ENCODE measurements at places on chromosomes 7 and 10. TPM values are rescaled to one million over a fixed set of nuclear protein-coding genes. Genes with fewer than 3 reads are reported as not detected.

DNA sequence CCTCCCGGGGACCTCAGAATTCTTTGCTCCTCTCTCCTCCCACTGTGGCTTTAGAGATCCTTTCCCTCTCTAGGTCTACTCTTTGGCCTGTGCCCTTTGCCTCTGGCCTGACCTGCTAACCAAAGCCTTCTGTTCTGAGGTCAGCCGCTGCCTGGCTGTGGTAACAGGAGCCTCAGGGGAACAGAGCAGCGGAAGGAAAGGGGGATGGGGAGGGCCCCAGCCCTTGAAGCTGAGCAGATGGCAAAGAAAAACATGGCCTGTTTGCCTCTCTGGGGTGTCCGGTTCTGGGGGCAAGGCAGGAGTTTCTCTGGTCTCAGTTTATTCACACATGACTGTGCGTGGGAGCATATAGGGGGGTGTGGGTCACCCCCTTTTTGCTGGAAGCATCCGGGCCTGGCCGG lies 28.2 kb downstream of the COL26A1 start:
- DNase-seq: no peak

- no peak for DNase-seq
Observed at GRCh38 chr10:130512936-130513335, 376.7 kb downstream of the GLRX3 start.

DNA sequence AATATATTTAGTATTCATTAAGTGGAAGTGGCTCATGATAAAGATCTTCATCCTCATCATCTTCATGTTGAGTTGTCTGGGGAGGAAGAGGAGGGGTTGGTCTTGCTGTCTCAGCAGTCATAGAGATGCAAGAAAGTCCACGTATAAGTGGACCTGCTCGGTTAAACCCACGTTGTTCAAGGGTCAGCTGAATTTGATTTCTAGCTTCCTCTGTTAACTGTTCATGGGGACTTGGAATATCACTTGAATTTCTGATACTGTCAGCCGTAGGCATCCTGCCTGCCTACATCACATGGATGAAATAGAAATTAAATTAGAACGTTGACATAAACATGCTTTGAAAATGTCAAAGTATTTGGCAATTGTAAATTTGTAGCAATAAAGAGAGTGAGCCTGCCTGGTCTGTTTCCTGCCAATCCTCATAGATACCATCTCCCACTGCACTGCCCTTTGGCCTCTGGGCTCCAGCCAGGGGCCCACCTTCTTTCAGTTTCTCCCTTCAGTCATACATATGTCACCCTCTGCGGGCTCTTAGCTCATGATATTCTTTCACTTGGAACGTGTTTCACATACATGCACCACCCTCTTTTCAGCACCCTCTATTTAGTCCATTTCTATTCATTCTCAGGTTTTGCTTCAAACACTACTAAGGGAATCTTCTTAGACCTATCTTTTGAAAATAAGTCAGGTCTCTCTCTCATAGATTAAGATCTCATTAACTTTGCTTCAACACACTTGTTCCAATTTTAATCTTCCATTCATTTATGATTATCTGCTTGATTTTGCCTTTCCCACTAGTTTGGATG lies 376.3 kb downstream of the IPMK start:
- no peak for DNase-seq

DNA sequence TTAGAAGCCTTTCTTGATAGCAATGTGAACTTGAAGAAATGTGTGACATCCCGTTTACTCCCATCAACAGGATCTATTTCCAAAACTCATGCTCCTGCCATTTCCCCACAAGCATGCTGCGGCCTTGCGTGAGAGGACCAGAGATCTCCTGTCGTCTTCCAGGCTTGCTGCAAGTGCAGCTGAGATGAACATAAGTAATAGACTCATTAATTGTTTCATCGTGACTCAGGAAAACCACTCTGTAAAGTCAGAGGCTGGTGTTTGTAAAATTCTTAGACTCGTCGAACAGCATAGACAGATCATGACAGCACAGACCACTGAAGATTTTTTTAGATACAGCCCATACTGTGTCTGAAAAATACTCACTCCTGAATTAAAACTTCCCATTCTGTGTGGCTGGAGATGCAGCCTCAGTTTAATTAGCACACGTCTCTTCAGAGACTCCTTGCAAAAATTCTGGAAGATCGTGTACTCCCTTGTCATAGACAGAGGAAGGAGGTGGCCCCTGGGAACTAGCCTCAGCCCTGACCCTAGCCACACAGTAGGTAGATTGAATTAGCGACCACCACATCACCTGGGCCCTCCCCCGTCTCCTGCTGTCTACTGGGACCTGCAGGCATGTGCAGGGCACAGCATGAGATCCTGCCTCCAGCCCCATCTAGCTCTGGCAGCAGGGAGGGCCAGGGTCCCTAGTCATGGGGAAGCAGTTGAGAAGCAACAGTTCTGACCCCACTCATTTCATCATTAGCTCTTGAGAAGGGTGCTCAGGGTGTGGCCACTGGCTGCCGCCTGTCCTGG lies 226.0 kb downstream of the CELF2 start:
- no peak for DNase-seq

DNA sequence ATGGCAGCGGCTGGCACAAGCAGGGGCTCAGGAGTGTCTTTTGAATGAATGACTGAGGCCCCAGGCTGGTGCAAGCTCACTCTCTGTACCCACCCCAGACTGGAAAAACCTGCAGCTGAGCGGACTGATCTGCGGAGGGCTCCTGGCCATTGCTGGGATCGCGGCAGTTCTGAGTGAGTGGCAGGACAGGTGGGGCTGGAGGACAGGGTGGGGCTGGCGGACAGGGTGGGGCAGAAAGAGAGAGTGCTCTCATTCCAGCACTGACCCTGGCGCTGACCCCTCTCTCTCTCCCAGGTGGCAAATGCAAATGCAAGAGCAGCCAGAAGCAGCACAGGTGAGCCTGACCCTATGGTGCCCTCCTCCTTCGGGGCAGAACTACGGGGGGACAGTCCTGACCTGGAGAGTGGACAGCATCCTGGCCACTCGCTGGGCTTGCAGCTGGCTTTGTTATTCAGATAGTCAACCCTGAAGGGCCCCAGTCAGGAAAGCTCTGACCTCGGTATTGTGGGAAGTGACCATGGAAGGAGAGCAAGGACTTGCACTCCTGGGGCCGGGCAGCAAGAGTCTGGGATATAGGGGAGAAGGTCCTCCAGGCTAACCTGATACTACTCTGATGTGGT lies 4.1 kb downstream of the FXYD4 start:
- no peak for DNase-seq

- no peak for DNase-seq
Observed at GRCh38 chr10:3071405-3072198, 4.3 kb downstream of the PFKP start.

GRCh38 chr7:94973844-94974243 lies 66.5 kb downstream of the PPP1R9A start:
- no peak for DNase-seq

DNA sequence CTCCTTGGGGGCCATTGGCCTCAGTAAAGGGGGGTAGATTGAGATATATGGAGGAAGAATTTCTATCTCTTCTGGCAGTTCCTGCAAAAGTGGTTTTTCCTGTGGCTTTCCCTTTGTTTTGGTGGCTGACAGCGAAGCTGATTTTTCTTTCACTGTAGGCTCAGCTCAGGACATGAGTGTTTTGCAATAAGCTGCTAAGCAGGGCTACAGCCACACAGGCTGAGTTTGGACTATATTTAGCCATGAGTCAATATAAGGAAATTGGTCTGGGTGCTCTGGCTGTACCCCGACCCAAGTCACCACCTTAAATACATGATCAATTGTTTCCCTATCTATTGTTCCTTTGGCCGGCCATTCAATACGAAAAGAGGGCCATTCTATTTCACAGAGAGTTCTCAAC lies 212.7 kb upstream of the KCND2 start:
- no peak for DNase-seq

DNA sequence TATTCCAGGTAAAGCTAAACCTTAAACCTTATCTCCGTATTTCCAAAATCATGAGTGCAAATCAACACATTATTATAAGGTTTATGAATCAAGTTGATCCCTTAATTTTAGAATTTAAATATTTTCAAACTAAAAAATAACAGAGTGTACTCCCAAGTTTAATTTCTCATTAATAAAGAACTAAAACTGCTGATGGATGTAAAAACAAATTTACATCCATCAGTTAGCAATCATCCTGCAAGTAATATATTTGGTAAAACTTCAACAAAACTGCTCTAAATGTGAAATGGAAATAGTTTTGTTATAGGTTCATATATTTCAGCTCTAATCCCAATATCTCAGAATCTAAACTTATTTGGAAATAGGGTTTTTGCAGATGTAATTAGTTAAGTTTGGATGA lies 71.3 kb upstream of the ZNF804B start:
- DNase-seq: no peak

DNA sequence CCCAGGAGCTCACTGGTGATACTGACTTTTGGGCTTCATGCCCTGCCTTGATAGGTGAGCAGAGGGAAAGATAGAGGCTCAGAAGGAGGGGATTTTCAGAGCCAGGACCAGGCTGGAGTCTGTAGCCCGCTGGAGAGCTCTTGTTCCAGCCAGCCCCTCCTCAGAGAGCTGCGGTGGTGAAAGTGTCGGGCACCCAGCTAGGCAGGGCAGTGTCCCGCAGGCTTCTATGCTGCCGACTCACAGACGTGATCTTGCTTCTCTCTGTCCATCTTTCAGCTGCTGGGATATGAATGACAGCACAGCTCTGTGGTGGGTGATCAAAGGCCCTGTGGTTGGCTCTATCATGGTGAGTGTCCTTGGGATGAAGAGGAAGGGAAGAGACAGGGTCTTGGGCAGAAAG lies 35.2 kb downstream of the ADCYAP1R1 start:
- no peak for DNase-seq

DNA sequence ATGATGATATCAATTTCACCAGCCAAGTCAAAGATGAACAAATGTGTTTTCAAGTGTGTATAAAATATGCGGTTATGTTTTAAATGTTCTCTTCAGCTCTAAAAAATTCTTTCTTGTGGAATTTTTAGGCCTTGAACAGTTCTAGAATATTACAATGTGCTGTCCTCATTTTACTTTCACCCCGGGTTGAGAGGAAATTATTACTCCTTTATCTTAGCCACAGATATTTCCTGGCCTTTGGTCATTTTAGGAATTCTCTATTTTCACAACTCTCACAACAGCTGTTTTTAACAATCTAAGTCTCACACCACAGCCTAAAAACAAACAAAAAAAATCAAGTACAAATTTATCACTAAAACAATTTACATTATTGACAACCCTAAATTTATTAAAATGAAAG lies 112.2 kb upstream of the HGF start:
- DNase-seq: no peak

DNA sequence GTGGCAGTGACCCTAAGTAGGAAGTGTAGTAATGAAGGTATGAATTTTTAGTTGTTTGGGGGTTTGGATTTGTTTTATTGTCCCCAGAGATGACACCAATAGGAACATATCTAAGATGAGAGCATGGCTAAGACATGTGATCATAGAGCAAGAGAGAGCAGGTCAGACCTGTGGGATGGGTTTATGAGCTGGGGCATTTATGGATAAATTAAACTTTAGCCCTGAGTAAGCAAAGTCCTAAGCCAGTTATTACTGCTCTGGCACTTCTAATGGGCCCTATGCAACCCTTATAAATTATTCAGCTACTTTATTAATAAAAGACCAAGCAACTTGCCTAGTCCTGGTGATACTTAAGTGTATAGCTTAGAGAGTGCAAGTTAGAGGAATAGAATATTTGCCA lies 85.1 kb downstream of the LRRC4 start:
- no peak for DNase-seq

GRCh38 chr10:89278034-89278535 lies 23.8 kb upstream of the IFIT2 start:
- no peak for DNase-seq

DNA sequence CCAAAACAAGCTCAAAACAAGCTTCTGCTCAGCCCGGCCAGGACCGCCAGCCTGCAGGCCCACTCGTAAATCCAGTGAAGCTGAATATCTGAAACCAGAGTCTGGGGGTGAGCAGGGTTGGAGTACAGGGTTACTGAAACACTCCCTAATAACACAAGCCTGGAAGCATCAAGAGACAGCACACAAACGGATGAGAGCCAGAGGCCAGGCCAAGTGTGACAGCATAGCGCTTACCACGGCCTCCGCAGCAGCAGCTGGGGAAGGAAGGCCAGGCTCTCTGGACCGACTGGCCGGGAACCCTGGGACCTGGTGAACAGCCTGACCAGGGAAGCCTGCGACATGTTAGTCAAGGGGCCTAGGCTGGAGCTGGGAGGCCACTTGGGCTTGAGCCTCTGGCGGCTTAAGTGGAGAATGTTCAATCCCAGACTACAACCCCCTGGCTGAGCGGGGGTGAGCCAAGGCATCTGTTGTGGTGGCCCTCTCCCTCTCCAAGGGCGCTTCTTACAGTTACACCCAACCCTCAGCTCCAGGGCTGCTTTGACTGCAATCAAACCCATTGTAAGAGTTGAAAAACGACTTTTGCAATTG lies 21.7 kb upstream of the RNF32 start:
- DNase-seq: no peak

Gene EBLN1
- not detected for total RNA-seq

Gene LRRC61
- total RNA-seq: 10.7 TPM

Gene PPP1R3C
- not detected for total RNA-seq

Gene UNC5B
- total RNA-seq: 0.07 TPM

Gene LRRTM3
- total RNA-seq: not detected
